Substantia nigra (tissue), 51 donors: ENCODE measurements at places on chromosomes 12 and 14.

DNA sequence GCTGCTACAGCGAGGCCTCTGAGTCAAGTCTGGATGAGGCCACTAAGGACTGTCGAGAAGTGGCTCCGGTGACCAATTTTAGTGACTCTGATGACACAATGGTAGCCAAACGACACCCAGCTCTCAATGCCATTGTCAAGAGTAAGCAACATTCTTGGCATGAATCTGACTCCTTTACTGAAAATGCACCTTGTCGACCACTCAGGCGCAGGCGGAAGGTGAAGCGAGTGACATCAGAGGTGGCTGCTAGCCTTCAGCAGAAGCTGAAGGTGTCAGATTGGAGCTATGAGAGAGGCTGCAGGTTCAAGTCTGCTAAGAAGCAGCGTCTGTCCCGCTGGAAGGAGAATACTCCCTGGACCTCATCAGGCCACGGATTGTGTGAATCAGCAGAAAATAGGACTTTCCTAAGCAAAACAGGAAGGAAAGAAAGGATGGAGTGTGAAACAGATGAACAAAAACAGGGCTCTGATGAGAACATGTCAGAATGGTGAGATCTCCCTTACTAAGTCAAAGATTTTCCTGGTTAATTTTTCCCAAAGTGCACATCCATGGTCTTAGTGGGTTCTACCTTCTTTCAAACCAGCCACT is 2.9 kb downstream of the GPATCH2L start:
- no peak for DNase-seq

GRCh38 chr12:15011162-15011561 is 38.3 kb downstream of the PDE6H start:
- DNase-seq = no peak

DNA sequence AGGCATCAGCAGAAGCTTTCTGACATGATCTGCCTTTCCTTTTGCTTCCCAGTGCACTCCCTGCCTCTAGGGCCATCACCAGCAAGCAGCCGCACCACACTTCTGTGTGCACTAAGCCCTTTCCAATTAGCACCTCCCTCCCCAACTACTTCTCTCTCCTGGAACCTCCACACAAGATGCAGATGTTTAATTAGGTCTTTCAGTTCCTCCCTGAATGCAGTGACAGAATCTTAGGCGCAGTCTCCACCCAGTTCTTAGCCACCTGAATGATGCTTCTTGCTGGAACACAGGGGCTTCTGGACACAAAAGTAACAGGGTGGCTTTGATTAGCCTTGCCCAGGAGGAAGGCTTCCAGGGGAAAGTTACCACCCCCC is 32.9 kb downstream of the NIN start:
- DNase-seq = no peak

DNA sequence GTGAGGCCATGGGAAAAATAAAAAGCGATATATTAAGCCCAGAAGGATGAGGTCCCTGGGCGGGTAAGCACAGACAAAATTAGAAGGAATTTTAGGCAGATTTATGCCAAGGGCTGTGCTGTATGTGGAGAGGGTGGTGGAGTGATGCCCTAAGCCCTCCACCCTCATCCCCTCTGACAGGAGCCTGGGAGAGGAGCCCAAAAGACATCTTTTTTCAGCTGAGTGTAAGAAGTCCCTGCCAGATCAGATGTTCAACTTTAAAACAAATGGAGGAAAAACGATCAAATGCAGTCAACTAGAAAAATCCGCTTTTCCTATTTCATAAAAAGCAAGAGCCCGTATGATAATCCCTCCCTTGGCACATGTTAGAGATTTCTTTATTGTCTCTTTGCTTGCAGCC is 47.7 kb upstream of the NRXN3 start:
- no peak for DNase-seq

- no peak for DNase-seq
Measured at GRCh38 chr12:89733579-89734201, 25.1 kb upstream of the ATP2B1 start.

DNA sequence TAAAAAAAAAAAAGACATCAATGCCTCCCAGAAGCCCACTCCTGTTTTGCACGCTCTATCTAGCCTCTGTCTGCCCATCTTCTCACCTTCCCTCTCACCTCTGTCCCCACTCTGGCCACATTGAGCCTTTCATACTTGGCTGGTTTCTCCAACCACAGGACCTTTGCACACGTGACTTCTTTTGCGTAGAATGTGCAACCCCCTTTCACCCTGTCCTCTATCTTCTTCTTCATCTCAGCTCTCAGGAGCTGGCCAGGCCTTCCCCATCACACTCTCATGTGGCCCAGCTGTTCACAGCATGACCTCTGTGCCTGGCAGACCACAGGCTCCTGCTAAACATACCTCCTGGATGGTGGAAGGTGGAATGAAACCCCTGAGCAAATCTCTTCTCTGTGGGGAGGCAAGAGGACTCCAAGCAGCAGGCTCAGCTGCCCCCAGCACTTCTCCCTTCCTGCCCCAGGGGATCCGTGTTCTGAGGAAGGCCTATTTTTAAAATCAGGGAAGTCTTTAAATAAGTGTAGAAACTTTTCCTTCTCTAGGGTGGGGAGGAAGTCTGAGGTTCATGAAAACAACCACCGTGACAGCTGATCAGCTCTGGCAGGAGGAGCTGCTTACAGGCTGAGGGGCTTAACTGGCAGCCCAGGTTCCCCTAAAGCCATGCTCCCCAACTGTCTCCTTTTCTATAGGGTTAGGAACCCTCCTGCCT is 11.6 kb downstream of the HVCN1 start:
- DNase-seq = no peak

GRCh38 chr12:14982562-14982961 is 9.7 kb downstream of the PDE6H start:
- DNase-seq = no peak

- DNase-seq = no peak
Measured at GRCh38 chr12:99983456-99984258, 1.1 kb downstream of the ANKS1B start.

DNA sequence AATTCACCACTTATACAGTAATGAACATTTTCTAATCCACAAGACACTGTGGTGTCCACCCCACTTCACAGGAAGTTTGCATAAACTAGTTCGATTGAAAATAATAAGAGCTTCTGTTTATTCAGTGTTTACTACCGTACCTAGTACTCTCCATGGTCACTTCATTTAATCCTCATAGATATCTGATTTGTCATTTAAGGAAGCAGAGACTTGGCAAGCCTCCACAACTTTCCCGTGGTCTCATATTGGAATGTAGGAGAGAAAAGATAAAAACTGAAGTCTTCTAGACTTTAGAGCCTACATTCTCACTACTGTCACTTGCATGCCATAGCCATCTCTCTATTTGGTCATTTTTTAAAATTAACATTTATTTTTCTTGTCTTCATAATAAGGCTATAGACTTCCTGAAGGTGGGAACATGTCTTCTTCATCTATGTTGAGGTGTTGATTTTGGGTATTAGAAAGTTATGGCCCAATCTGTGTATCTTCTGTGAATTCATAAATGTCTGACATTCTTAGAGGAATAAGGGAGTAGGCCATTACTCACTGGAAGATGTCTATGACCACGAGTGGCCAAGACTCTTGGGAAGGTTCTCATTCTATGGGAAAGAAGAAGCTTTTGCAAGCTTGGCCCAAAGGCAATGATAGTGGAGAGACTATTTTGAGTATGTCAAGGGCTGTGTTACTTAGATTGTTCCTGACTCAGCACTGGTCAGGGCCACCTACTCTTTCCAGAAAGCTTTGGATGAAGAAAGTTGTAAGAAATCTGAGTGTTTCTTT is 423.7 kb downstream of the LRIG3 start:
- no peak for DNase-seq
